NCI-H2171 treated with DMSO at 0.1 percent for 48 hours (cell line): ENCODE measurements at places on chromosomes 13 and 19.

GRCh38 chr13:99982036-99982730 lies 599 bp downstream of the ZIC2 start:
- peak; percentile 49 for DNase-seq

GRCh38 chr13:111283991-111284390 lies 36.5 kb upstream of the TEX29 start:
- DNase-seq: no peak

DNA sequence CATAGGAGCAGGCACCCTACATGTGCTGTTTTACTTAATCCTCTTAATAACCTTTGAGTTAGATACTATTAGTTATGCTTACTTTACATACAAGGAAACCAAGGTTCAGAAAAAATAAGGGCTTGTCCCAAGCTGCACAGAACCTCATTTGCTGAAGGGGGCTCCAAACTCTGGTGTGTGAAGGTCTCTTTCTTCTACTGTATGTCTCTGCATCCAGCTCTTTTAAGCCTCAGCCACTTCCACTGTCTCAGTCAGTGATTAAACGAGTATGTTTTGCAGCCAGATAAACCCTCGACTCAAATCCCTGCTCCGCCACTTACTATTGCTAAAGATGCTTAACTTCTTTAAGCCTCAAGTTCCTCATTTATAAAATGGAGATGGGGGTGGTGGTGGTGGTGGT lies 112.4 kb upstream of the WASF3 start:
- DNase-seq: no peak

DNA sequence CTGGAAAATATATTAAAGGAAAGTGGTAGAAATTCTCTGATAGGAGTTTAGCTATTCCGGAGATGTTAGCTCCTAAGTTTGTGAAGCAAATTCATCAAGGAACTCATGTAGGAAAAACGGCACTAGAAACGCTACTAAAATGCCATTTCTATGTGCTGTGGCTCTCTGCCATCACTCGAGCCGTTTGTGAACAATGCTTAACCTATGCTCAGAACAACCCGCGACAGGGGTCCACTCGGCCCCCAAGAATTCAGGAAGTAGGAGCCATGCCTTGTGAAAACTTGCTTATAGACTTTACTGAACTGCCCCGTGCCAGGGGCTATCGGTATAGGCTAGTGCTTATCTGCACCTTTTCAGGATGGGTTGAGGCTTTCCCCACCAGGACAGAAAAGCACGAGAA lies 14.2 kb upstream of the SLC15A1 start:
- DNase-seq: no peak

GRCh38 chr13:110351636-110352420 lies 44.7 kb downstream of the COL4A2 start:
- DNase-seq: no peak

DNA sequence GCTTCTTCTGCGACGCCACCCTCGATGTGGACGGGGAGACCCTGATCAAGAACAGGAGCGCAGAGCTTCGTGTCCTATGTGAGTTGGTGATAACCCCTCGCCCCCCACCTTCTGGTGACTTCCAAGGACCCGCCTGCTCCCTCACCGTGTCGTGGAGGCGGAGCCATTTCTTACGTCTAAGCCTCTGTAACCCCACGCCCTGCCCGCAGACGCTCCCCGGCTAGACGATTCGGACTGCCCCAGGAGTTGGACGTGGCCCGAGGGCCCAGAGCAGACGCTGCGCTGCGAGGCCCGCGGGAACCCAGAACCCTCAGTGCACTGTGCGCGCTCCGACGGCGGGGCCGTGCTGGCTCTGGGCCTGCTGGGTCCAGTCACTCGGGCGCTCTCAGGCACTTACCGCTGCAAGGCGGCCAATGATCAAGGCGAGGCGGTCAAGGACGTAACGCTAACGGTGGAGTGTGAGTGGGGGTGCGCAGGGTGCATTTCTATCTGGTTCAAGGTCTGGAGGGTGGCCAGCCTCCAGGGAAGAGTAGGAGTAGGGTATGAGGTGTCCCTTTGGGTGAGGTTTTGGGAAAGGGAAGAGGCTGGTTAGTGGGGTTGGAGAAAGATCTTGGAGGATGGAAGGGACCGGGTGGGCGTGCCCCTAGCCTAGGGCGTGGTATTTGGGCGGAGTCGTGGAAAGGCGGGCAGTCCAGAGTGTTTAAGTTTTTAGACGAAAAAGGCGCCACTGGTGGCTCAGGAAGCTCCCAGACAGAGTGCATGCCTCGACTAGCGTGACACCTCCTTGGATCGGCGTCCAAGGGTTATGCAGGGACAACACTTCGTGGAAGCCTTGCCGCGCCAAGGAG lies 3.3 kb downstream of the ICAM5 start:
- no peak for DNase-seq
